ENCODE measurements at places on chromosomes 7 and 10.
A peak's percentile ranks its signal among the peaks of the same experiment; 100 is the strongest.

DNA sequence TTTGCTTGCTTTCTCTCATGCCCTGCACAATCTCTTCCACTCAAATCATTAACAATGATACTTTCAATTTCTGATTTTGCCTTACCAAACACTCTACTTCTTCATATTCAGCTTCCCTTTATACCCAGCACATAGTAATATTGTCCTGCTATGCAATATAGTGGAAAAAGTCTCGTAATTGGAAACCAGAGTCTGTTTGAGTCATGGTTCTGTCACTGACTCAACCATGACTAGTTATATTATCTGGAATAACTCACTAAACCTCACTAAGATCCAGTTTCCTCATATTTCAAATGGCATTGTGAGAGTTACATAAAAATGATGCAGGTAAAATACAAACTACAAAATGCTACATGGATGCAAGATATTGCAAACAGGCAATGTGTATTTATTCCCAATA lies 98.5 kb upstream of the LRRTM3 start:
- DNase-seq: peak; percentile 19

- DNase-seq: no peak
Measured at GRCh38 chr7:150357771-150358427, 10.7 kb upstream of the REPIN1 start.

DNA sequence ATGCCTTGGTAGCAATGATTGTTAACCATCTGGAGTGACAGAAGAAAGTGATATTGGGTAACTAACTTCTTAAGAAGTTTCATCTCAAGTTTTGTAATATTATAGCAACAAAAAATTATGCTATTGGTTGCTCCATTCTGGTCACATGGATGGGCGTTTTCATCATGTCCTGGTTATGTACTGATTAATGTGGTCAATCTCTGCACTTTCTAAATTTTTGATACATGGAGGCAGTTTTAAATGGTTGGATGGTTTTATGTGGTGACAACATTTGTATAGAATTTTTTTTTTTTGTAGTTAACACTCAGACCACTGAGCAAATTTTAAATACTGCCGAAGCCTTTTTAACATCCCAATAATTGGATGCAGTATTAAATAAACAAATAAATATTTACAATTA lies 55.2 kb upstream of the CCAR1 start:
- DNase-seq: no peak

DNA sequence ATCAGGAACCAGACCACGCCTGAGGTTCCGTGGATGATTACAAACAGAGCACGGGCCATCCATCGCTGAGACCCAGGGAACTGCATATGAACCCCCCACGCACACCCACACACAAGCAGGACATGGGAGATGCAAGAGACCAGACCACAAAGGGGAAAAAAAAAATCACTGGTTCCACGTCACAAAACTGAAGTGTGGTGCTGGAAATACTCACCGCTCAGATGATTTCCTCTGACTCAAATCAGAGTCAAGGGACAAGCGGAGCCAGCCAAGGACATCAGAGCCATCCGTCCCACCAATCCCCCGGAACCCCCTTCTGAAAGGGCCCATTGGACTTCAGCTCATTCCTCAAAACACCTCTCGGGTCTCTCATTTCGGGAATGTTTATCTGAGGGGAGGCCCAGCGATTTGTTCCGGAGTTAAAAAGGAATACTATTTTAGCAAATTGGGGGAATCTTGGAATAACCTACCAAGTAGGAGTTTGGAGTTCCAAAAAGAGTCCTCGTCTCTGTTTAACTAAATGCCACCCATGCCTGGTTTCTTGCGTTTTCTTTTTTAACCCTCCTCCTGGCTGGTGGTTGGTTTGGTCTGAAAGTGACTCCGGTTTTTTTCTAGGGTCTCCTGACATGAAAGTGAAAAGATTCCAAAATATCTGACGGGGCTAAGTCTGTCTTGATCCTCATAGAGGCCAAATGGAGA lies 15.0 kb downstream of the SNX8 start:
- no peak for DNase-seq

- no peak for DNase-seq
Measured at GRCh38 chr10:100254191-100254590, 13.2 kb downstream of the CWF19L1 start.

DNA sequence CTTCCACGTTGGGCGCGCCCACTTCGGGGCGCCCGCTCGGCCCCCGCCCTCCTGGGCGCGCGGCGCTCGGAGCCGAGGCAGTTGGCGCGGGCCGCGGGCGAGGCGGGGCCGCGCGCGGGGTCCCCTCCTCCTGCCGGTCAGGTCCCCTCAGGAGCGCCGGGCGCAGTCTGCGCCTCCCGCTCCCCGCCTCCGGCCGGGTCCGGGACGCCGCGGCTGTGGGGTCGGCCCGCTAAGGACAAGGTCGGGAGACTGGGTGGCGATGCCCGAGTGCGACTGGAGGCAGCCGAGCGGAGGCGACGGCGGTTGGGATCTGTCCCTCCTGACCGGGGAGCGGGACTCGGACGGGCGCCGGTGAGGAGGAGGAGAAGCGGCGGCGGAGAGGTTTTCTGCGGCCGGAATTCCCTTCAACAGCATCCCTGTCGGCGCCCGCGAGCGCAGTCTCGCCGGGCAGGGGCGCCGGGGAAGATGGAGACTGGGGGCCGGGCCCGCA lies at the start of gene ATRNL1:
Gene ATRNL1 (plus strand): TSS at position 80 of the 490 bp plus-strand sequence. CDS start 386 bp downstream, at position 466.
- DNase-seq: no peak

GRCh38 chr10:71367271-71367670 lies 29.4 kb upstream of the CDH23 start:
- no peak for DNase-seq

DNA sequence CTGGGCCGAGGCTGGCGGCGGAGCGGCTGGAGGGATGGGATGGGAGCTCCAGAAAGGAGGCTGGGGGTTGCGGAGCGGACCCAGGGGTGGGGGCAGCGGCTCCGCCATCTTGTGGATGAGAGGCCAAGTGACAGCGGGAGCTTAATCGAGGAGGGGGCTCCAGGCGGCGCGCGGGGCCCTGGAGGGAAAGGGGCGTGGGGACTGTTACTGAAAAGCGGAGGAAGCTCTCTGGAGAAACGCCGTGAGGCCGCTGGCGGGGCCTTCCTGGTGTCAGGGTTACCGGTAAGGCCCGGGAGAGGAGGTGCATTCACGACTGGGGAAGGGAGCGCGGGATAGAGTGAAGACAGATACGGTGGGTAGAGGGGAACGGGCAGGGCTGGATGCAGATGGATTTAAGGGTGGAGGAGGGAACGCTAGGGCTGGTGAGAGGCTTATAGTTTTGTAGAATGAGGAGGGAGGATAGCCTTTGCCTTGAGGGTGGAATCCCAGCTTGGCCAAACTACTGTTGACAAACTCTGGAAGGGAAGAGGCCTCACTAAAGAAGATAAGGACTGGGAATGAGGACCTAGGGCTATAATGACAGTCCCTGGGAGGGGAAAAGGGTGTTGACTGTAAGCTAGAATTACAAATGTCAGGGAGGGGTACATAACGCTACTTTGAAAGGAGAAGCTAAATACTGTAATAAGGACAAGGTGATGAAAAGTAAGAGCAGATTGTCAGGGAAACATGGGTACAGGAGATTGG lies 535 bp downstream of the BTRC start:
- DNase-seq: no peak

- DNase-seq: peak; percentile 94
Measured at GRCh38 chr7:134891262-134891695, 95.0 kb upstream of the AGBL3 start.

DNA sequence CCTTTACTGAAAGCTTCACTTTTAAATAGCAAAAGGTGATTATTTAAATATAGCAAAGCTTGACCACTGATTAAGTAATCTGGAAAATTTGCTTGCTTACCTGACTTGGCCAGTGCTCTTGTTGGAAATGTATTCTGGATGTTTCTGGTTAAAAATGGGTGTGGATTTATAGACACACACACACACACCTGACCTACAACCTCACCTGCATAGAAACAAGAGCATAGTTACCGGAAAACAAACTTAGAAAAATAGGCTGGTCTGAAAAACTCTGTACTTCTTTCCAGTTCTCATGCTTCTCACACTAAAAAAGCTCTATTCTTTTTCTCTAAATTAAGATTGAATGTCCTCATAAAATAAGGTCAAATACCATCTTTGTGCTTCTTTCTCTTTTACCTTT lies at the start of gene AGR3:
Gene AGR3 (minus strand): TSS at position 140 of the 400 bp plus-strand sequence. CDS start 3,365 bp downstream, outside the sequence.
- DNase-seq: no peak

DNA sequence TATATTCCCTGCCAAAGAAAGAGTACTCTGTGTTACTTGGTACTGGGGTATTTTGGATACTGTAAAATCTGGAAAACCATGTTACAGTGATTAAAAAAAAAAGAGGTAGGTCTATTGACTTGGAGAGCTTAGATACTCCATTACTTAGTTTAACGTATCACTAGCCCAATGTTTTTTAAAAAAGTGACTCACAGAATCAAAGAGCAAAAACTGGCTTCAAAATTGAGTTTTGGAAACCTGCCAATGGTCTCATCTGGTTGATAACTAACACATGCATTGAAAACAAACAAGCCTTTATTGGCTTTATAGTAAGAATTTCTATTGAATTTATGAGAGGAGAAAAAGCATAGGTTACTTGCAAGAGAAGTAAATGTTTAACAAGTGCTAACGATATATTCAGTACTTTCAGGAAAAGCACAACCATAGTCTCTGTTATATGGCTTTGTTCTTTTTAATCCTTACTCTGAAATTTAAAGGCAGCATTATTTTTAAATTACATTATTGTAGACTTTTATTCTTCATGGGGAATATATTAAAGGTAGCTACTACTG lies 563.3 kb upstream of the SORCS1 start:
- peak; percentile 33 for DNase-seq

GRCh38 chr7:70313271-70313670 lies 715.0 kb downstream of the AUTS2 start:
- no peak for DNase-seq

DNA sequence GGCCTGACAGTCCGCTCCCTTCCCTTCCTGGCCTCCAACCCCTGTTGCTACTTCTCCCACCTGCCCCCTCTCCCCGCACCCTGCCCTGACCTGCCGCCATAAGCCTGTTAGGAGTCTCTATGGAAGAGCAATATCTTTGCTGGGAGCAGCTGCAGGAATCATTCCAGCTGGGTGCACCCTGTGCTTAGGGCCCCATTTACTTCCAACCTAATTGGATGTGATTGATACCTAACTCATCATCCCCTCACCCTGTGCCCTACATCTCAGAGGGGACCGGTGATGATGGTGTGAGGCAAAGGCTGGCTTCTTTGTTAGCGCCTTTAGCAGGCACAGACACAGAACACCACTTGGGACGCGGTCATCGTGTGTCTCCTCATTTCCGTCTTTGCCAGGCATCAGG lies 80.0 kb upstream of the FAM180A start:
- DNase-seq: no peak

- DNase-seq: no peak
Measured at GRCh38 chr7:67380858-67381257, 384.2 kb downstream of the TYW1 start.

DNA sequence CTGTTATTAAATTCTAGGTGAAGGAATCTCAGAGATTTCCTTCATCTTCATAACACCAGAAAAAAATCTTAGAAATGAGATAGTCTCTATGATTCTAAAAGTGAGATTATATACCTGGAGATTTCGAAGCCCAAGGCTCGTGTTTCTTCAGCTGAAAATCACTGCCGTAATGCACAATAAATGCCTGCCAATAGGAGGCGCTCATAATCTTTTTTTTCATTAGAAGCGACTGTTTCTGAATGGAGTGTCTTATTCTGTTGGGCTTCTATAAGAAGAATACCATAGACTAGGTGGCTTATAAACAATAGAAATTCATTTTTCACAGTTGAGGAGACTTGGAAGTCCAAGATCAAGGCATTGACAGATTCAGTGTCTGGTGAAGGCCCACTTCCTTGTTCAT lies 294.7 kb downstream of the PRKG1 start:
- no peak for DNase-seq

GRCh38 chr7:30594048-30594539 lies 584 bp upstream of the GARS1 start:
- DNase-seq: no peak

- DNase-seq: no peak
Measured at GRCh38 chr10:62653254-62653653, 151.3 kb upstream of the ADO start.

- DNase-seq: no peak
Measured at GRCh38 chr10:128922172-128922571, 544.9 kb upstream of the MGMT start.

DNA sequence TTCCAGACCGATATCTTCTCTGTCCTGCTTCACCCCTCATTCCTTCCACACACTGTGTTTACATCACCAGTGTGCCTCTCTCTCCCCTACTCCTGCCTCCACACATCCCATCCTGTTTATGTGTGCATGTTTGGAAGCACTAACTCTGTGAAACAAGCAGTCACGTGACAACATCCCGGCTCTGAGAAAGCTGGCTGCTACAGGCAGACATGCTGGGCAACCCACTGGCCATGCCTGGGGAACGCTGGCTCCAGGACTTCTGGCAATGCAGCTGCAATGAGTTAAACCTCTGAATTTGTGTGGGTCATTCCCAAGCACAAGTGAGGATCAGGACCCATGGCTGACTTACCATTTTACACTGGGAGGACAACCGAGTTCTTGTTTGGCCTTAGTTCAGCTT lies 74.0 kb downstream of the WNT2 start:
- no peak for DNase-seq

- DNase-seq: no peak
Measured at GRCh38 chr7:97174303-97174702, 56.8 kb downstream of the SDHAF3 start.

DNA sequence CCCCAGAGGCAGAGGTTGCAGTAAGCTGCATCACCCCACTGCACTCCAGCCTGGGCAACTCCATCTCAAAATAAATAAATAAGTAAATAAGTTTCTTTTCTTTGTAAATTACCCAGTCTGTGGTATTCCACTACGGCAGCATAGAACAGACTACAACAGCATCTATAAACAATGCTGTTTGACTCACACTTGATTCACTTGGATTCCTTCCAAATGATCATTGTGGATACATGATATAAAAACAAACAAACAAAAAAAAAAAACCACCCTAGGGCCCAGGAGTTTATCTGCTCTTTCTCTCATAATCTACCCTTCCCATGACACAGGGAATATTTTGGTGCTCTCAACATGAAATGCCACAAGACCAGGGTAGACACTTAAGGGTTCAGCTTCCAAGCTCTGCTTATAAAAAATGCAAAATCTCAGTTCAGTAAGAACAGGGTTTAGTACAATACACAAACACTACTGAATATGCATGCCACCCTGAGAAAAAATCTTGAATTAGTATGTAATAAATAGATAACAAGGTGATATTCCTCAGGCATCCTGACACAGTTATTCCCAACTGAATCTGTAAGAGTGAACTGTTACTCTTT lies 200.9 kb downstream of the FAM107B start:
- DNase-seq: peak; percentile 72

GRCh38 chr7:82335927-82336326 lies 107.7 kb downstream of the CACNA2D1 start:
- DNase-seq: peak; percentile 91

GRCh38 chr10:94279835-94280709 lies 82.7 kb downstream of the NOC3L start:
- peak; percentile 31 for DNase-seq
